ENCODE measurements at places on chromosomes 2 and 18.
A peak's percentile ranks its signal among the peaks of the same experiment; 100 is the strongest.

GRCh38 chr2:79090693-79091092, 2.9 kb upstream of the REG1B start:
- no peak for DNase-seq

- DNase-seq: no peak
Observed at GRCh38 chr18:79626905-79627749, 52.5 kb upstream of the CTDP1 start.

DNA sequence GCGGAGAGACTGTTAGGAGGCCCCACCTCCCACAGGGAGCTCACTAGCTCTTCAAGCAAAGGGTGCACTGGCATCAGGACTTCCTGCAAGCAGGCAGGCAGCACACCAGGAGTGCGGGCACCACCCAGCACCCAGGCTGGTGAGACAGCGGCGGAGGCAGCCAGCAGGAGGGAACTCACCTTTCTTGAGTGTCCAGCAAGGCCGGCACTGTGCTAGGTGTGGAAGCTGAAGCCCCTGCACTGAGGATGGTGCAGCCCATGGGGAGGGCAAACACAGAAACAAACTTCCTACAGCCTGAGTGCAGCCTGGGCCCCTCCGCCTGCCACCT, 100.7 kb upstream of the ID2 start:
- DNase-seq: no peak

- DNase-seq: no peak
Observed at GRCh38 chr2:101332885-101333766, 24.6 kb upstream of the RNF149 start.

- DNase-seq: no peak
Observed at GRCh38 chr2:9968553-9969497, 17.3 kb downstream of the GRHL1 start.

DNA sequence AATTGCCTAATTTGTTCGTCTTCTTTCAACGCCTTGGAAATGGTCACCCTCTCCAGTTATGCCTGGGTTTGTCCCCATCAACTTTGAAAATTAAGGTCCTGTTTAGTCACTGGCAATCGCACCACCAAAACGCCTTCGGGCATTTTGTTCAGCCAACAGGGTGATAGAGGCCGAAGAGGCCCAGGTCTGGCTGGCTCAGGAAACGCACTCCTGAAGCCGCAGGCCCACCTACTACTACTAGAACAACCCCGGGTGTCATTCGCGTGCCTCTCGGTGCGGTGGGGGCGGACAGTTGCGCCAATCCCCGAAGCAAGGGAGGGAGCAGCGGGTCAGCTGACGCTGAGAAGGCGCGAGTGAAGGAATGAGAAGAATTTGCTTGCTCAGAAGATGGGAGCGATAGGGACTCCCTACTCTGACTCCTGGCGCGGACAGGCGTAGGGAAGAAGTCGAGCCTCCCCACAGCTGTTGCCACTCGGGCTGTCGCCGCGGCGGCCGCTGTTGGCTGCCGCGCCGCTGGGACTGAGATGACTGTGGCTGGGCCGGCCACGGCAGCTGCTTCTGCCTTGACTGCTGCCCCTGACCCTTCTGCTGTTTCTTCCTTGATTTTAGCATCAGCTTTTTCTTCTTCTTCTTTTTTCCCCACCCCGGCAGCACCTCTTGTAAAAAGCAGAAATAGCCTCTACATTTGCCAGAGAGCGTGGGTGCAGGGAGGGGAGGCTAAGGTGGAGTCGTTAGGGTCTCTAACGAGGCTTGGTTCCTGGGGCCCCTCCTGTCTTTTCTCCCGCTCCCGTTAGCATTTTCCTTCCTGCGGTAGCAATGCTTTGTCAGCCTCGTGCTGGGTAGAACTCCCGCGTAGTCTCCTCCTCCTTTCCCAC, 387.6 kb downstream of the FIGN start:
- peak; percentile 51 for DNase-seq

- DNase-seq: no peak
Observed at GRCh38 chr2:196293751-196294515, 122.6 kb upstream of the STK17B start.

GRCh38 chr18:48850822-48851598, 99.8 kb downstream of the SMAD7 start:
- peak; percentile 53 for DNase-seq

DNA sequence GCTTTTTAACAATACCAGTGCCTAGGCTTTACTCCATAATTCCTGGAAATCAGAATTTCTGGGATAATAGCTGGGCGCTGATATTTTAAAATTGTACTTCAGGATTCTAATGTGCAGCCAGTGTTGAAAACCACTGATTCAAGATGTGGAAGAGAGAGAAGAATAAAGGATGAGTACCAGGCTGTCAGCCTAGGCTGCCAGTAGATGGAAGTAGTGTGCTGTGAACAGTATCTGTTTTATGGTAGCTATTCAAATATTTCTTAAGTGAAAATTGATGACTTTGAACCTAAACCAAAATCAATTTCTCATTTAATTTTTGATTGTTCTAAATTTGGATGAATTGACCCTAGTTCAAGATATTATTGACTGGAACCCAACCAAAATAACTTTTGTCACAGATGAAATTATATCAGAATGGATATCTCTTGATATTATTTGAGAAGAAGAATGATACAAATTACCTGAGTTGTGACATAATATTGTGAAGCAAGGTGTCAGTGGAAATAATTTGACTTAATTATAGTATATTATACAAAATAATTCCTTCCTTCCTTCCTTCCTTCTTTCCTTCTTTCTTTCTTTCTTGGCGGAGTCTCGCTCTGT, 88.0 kb downstream of the COMMD1 start:
- DNase-seq: peak; percentile 89

- peak; percentile 97 for DNase-seq
Observed at GRCh38 chr2:128754246-128754724, 435.6 kb upstream of the HS6ST1 start.

GRCh38 chr2:180002198-180002770, 4.8 kb downstream of the CWC22 start:
- DNase-seq: peak; percentile 53

GRCh38 chr2:16282511-16282910, 342.2 kb downstream of the MYCN start:
- DNase-seq: no peak

GRCh38 chr2:65350651-65351056, 81.7 kb downstream of the SPRED2 start:
- peak; percentile 35 for DNase-seq

DNA sequence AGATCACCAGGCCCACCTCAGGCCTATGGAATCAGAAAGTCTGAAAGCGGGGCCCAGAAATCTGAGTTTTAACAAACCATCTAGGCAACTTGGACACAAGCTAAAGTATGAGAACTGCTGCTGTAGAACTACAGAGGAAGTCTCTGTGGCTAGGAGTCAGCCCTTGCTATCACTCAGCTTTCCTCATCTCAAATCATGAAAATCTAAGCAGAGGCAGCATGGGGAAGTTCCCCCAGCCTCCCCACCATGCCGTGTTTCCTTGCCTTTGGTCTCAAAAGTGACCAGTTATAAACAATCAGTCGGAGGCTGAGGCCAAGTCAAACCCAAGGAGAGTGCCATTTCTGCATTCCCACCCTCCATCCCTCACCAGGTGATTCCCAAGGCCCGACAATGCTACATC, 404.7 kb downstream of the BCL11A start:
- DNase-seq: peak; percentile 69

- no peak for DNase-seq
Observed at GRCh38 chr2:235051436-235052260, 99.8 kb downstream of the SH3BP4 start.

DNA sequence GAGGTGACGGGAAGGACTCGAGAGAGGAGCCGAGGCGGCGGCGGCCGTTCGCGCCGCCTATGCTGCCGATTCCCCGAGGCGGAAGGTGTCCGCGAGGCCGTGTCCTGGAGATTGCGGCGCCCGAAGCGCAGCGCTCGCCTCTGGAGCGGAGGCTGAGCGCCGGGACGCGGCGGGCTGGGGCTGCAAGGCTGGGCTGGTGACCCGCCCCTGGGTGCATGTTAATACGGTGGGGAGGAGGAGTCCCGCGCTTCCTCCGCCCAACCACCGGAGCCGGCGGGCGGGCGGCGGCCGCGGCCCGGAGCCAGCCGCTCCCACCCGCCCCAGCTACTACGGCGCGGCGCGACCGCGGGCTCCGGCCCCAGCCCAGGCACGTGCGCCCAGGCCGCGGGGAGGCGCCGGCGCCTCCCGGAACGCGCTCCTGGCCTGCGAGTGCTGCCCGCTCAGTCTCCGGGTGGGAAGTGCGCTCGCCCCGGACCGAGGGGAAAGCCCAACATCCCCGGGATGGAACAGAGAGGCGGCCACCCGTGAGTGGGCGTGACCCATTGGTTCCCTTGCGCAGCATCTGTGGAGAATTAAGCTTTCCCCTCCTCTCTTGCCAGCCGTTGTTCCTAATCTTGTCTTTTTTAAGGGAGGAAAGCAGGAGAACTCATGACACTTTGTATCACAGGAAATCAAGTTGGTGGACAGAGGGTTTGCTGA, at the start of gene DLGAP1:
TSS of gene DLGAP1 (minus strand) at position 195 of the 699 bp plus-strand sequence.
- DNase-seq: no peak

- DNase-seq: no peak
Observed at GRCh38 chr2:161836664-161837063, 212.4 kb downstream of the SLC4A10 start.

- no peak for DNase-seq
Observed at GRCh38 chr2:57899898-57900297, 146.7 kb upstream of the VRK2 start.

- DNase-seq: no peak
Observed at GRCh38 chr18:35810520-35810919, 162.0 kb upstream of the RMP24 start.

- no peak for DNase-seq
Observed at GRCh38 chr2:221166292-221166691, 405.8 kb downstream of the EPHA4 start.

GRCh38 chr18:36412778-36413177, 115.3 kb downstream of the FHOD3 start:
- peak; percentile 12 for DNase-seq

- no peak for DNase-seq
Observed at GRCh38 chr18:78352910-78353309, 626.7 kb upstream of the SALL3 start.

- DNase-seq: no peak
Observed at GRCh38 chr18:51478908-51479307, 281.4 kb upstream of the MEX3C start.

DNA sequence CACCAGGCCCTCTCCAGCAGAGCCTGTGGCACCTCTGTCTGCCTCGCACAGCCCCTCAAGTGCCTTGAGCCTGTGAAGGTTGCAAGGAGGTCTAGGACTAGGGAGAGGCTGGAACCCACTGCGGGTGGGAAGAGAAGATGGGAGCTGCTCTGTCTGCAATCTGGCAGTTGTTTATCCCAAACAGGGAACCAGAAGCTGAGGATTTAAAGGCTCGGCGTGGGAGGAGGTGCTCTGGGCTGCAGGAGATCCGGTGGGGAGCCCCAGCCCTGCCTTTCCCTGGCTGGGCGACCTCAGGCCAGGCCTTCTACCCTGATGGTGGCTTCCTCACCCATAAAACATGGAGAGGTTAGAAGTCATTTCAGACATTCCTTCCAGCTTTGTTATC, 174.1 kb downstream of the SMAD7 start:
- no peak for DNase-seq

DNA sequence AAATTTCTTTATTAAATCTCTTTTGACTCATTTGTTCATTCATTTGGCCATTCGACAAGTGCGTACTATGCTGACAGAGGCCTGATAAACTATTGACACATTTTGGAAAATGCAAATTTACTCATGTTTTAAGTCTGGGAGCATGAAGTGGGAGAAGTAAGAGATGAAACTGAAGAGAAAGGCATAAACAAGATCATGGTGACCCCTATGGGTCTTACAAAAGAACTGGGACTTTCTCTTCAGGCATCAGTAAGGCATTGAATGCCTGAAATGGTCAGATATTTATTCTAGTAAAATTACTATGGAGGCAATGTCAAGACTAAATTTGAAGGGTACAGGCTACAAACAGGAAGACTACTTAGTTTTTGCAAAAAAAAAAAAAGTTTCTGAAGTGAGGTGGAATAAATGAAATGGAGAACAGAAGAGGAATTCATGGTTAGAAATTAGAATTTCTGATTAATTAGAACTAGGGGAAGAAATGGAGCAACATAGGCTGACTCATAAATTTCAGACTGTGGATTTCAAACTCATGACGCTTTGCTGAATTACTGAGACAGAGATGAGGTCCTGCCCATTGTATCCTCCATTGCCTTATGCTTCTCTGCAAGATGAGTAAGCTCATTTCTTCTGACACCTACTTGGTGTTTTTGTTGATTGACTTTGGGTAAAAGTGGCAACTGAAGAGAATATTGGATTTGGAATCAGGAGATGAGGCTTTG, 32.7 kb downstream of the VSNL1 start:
- DNase-seq: no peak

GRCh38 chr2:218229239-218229638, 12.2 kb downstream of the ARPC2 start:
- peak; percentile 71 for DNase-seq

GRCh38 chr18:34723143-34723542, 13.0 kb downstream of the DTNA start:
- DNase-seq: no peak

- DNase-seq: no peak
Observed at GRCh38 chr2:19552270-19552669, 193.8 kb upstream of the OSR1 start.

GRCh38 chr2:33848486-33848885, 249.4 kb upstream of the FAM98A start:
- no peak for DNase-seq

DNA sequence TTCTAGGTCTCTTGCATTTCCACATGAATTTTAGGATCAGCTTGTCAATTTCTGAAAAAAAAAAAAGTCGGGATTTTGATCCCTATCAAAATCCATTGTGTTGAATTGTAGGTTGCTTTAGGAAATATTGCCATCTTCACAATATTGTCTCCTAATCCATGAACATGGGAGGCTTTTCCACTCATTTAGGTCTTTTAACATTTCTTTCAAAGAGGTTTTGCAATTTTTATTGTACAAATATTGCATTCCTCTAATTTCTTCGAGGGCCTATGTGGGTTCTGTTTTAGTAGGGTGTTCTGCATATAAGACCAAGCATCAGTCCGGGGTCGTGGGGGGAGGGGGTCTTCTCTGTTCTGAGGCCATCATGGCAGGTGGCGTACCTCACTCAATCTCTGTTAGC, 725 bp upstream of the LAMA3 start:
- no peak for DNase-seq

DNA sequence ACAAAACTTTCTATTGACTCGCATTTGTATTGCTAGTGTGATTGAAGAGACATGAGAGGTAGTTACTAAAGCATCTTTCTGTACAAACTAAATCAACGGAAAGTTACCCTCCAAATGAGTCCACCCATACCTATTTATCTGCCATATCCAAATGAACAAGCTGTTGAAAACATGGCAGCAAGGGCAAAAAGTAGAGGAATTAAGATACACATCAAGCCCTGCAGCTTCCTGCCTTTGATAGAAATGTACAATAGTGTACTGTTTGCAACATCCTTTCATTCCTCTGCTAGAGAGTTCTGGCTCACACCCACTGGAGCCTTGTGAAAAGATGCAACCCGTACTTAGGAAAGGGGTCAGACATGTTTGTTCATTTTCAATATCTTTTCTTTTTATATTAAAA, 122.5 kb downstream of the ERBB4 start:
- no peak for DNase-seq

GRCh38 chr2:40716879-40717278, 265.0 kb upstream of the SLC8A1 start:
- DNase-seq: no peak

- DNase-seq: no peak
Observed at GRCh38 chr2:196338440-196338839, 167.1 kb upstream of the STK17B start.

GRCh38 chr2:231677632-231678104, 30.7 kb upstream of the PTMA start:
- DNase-seq: peak; percentile 68

- no peak for DNase-seq
Observed at GRCh38 chr2:239157269-239157668, 243.6 kb downstream of the HDAC4 start.
